Stimulated activated CD8-positive, alpha-beta memory T cell treated with anti-CD3 and anti-CD28 coated beads, Interleukin-15, amount 100 ng/mL, for 4 hours (primary cell): ENCODE measurements at places on chromosomes 6 and 20.

DNA sequence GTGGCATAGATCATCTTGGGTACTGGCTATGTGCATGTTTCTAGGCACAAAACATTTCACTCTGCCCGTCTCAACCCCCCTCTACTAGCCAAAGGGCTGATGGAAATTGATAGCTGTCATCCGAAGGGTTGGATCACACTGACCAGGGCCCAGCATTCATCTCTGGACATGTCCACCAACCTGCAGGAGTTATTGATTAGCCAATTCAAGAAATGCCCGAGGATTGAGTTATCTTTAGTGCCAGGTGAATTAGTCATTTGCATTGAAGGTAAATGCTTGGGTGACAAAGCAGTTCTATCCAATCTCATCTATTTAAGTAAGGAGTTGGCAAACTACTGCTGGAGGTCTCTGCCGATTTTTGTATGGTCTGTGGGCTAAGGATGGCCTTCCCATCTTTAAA, 80.1 kb downstream of the CD164 start:
- no peak for DNase-seq

DNA sequence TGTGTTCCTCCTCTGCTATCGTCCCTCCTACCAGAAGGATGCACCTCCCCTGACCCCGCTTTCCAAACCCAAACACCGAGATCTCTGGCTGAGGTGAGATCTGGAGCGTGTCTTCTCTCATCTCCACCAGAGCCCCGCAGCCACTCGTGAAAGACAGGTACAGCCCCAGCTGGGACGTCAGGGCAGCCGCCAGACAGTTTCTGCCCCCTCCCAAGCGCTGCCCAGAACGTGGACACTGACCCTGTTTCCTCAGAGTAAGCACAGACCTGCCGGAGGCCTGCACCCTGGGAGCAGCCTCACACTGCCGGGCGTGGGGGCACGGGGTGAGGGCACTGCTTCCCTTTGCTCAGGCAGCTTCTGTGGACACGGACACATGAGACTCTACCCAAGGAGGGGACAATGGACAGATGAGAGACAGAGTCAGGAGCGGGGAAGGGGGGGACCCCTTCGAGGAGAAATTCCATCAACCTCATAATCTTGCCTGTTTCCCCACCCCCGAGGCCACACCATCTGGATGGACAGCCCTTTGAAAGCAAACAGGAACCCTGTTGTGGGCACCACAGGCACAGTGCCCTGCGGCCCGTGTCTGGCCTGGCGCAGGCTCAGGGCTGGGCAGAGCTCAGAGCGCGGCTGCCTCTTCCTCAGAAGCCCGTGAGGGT, 210.6 kb downstream of the DLL1 start:
- DNase-seq = no peak

GRCh38 chr20:40679184-40679583, 9.9 kb downstream of the MAFB start:
- DNase-seq = no peak

- DNase-seq = no peak
Observed at GRCh38 chr6:63440057-63440456, 120.3 kb upstream of the LGSN start.

DNA sequence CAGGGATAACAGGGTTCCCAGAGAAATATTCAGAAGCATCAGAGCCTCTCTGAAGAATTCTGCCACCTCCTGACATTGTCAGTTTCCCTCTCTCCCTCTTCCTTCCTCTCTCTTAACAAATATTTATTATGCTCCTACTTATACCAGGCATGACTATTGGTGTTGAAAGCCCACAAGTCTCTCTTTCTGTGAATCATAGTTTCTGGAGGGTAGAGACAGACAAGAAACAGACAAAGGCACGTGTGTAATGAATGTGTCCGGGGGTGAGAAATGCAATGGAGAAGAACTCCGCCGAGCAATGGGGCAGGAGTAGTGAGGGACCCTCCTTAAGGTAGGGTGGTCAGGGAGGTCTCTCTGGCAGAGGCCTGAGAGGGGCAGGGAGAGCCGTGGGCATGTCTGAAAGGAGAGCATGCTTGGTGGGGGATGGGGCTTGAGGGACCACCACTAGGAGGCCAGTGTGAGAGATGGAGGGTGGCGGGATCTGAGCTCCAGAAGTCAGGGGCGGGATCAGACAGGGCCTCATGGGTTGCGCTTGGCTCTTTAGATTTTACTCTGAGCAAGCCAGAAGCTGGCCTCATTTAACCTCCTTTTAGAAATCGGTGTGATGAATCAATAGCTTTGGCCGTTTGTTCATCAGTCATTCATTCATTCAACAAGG, 57.3 kb downstream of the EYA2 start:
- DNase-seq = no peak
